ENCODE measurements at places on chromosomes 12 and 14.

- no peaks in the 10 kb centered on the region for H3K27me3 ChIP-seq
- H3K4me1 ChIP-seq: no peaks in the 10 kb centered on the region
- no peak overlapping the region for H3K27ac ChIP-seq
- H3K4me3 ChIP-seq: no peak overlapping the region
- no peaks in the 10 kb centered on the region for H3K36me3 ChIP-seq
Observed at GRCh38 chr12:94073441-94074051, 74.8 kb upstream of the PLXNC1 start.

DNA sequence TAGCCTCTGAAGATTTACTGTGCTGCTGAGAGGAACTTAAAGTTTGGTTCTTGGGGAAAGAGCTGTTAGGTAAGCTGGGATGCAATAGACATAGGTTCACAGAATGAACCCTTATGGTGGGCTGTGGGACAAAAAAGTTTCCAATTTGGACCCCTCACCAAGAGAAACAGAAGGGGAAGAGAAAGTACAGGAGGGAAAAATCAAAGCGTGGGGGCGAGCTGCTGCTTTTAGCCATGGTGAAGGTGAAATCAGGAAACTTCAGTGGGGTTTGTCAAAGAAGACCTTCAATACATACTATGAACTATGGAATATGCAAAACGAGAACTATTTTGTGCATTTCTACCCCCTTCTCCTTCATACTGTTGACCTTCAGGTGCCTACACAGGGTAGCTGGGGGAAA lies 10.6 kb upstream of the NINJ2 start:
- no peak overlapping the region for H3K4me3 ChIP-seq
- H3K36me3 ChIP-seq: no peaks in the 10 kb centered on the region
- no peak for DNase-seq
- no peaks in the 10 kb centered on the region for H3K4me1 ChIP-seq

DNA sequence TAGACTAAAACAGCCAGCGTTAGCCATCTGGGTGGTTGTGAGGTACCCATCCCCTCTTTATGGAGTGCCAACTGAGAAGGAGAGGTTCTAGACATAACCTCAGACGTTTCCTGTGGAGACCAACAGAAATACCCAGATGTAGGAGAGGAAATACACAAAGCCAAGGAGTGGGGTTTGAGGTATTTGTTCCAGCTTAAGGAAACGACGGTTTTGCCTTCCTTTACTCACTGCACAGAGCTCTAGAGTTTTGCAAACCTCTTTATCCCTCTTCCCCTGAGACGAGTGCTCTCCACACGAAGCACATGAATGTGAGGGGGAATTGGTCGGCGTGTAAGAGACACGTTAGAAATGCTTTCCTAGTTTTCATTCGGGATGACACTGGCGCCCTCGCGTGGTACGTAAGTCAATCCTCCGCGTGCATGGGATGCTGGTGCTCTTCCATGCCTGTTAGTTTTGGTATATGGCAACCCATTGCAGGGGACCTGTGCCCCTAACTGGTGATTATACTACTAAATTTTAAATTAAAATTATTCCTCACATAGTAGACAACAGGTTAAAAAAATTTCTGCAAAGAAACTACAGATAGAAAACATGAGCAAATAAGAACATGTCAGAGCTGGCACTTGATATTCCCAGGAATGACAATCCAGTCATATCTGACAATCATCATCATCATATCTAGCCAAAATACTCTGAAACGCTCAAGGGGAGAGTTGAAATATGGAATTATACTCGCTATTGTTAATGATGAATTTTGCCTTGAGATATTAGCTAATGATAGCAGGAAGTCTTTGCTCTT lies 121.7 kb downstream of the PPM1H start:
- H3K27ac ChIP-seq: no peak overlapping the region
- peak; percentile 29 for DNase-seq
- no peaks in the 10 kb centered on the region for H3K27me3 ChIP-seq
- H3K4me1 ChIP-seq: no peaks in the 10 kb centered on the region
- no peak overlapping the region for H3K4me3 ChIP-seq

GRCh38 chr12:13288937-13289652 lies 92.6 kb downstream of the EMP1 start:
- no peak for DNase-seq
- no peak overlapping the region for H3K4me3 ChIP-seq
- no peaks in the 10 kb centered on the region for H3K4me1 ChIP-seq
- H3K36me3 ChIP-seq: no peaks in the 10 kb centered on the region
- no peaks in the 10 kb centered on the region for H3K27me3 ChIP-seq

GRCh38 chr12:130592641-130593040 lies 123.5 kb downstream of the RIMBP2 start:
- H3K4me1 ChIP-seq: no peaks in the 10 kb centered on the region
- H3K36me3 ChIP-seq: no peaks in the 10 kb centered on the region
- no peak overlapping the region for H3K27ac ChIP-seq
- no peaks in the 10 kb centered on the region for H3K27me3 ChIP-seq
- no peak for DNase-seq

GRCh38 chr14:77055981-77056380 lies 27.5 kb upstream of the IRF2BPL start:
- H3K36me3 ChIP-seq: no peaks in the 10 kb centered on the region
- no peaks in the 10 kb centered on the region for H3K27me3 ChIP-seq
- H3K4me3 ChIP-seq: no peak overlapping the region
- H3K4me1 ChIP-seq: peaks cover 7% of the 10 kb centered on the region

DNA sequence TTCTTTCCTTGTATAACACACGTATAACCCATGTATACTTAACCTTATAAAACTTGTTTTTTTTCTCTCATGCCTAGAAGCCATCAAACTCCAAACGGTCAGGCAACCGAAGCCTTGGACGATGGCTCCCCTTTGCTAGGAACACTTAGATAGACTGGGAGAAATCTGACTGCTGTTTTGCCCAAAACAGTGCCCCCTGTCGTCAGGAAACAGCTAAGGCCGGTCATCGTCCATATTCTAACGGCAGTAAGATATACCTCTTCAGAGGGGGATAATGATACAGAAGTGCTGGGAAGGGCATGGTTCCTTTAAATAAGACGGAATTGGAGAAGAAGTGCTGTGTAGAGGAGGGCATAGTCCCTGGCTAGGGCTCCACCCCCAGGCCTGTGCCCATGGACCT lies 130.5 kb downstream of the SLC41A2 start:
- no peak overlapping the region for H3K4me3 ChIP-seq
- no peak overlapping the region for H3K27ac ChIP-seq
- peaks cover 4% of the 10 kb centered on the region for H3K36me3 ChIP-seq

DNA sequence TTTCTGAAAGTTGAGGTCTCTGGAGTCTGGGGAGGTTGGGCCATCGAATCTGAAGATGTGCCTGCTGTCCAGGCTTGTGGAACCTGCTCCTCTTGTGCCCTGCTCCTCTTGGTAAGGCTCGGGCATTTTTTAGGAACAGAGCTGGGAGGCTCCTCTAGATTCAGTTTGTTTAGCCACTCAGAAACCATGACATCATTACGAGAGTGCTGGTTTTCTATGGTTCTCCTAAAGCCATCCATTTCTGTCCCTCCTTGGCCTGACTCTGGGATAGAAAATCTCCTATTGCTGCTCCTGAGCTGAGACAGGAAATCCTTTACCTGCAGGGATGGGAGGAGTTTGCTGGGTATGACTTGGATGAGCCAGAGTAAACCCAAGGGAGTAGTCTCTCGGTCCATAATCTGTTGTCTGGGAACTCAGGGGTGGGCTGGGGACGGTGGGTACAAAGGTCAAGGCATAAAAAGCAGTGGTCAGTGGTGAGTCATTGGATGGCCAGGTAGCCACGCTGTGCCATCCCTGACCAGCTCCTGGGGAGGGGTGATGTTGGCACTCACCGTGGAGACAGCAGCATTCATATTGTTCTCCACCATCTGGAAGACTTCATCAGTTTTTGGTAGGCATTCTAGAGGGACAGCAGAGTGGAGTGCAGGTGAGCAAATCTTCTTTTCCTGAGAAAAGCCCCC lies 2.4 kb upstream of the ADCY4 start:
- no peaks in the 10 kb centered on the region for H3K36me3 ChIP-seq
- no peak for DNase-seq
- peaks cover 31% of the 10 kb centered on the region for H3K4me1 ChIP-seq
- H3K27ac ChIP-seq: no peak overlapping the region
- peaks cover 43% of the 10 kb centered on the region for H3K27me3 ChIP-seq

- no peaks in the 10 kb centered on the region for H3K36me3 ChIP-seq
- no peaks in the 10 kb centered on the region for H3K4me1 ChIP-seq
- no peak for DNase-seq
Observed at GRCh38 chr14:90091393-90091792, 29.6 kb downstream of the KCNK13 start.

- no peaks in the 10 kb centered on the region for H3K27me3 ChIP-seq
- no peaks in the 10 kb centered on the region for H3K36me3 ChIP-seq
- H3K27ac ChIP-seq: no peak overlapping the region
- no peak overlapping the region for H3K4me3 ChIP-seq
Observed at GRCh38 chr12:77850129-77850528, 19.4 kb downstream of the NAV3 start.

DNA sequence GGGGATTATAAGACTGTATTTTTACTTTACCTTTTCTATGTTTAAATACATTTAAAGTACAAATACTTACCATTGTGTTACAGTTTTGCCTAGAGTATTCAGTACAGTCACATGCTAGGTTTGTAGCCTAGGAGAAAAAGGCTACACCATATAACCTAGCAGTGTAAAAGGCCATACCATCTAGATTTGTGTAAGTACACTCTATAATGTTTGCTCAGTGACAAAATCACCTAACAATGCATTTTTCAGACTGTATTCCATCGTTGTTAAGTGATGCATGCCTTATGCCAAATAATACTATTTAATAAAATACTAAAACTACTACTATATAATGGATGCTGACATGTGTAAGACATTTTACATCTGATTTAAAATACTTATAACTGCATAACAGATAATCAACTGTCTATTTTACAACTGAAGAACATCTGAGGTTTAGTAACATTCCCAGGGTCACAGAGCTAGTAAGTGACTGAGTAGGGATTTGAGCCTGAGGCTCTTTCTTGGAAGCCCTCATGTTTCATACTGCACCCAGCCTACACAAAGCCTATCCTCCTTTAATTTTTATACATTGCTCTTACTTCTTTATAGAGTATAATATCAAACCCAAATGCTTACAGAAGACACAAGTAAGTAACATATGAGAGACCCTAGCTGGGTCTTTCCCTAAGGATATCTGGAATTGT lies 296.8 kb downstream of the SYT1 start:
- H3K27me3 ChIP-seq: no peaks in the 10 kb centered on the region
- DNase-seq: no peak
- no peaks in the 10 kb centered on the region for H3K36me3 ChIP-seq
- no peak overlapping the region for H3K4me3 ChIP-seq

Data from trophoblast cell (in vitro differentiated cells and primary cell).